ENCODE measurements at places on chromosomes 3 and 15.

GRCh38 chr15:79981831-79982455, 10.9 kb upstream of the BCL2A1 start:
- no peak for DNase-seq

GRCh38 chr3:123157598-123158287, 44.0 kb upstream of the SEC22A start:
- no peak for DNase-seq

- DNase-seq: no peak
Measured at GRCh38 chr3:11818033-11818432, 28.7 kb downstream of the TAMM41 start.

GRCh38 chr3:171981271-171981605, 58.1 kb upstream of the FNDC3B start:
- no peak for DNase-seq

GRCh38 chr3:69890691-69891090, 108.8 kb upstream of the SAMMSON start:
- DNase-seq: no peak

- DNase-seq: no peak
Measured at GRCh38 chr15:39591141-39591895, 10.4 kb downstream of the THBS1 start.

GRCh38 chr15:36221992-36222391, 357.4 kb upstream of the CDIN1 start:
- no peak for DNase-seq

- no peak for DNase-seq
Measured at GRCh38 chr3:53921296-53921695, 29.6 kb upstream of the SELENOK start.

All from stimulated activated CD4-positive, alpha-beta T cell treated with anti-CD3 and anti-CD28 coated beads, Interleukin-12 subunit alpha, Interleukin-12 subunit beta, amount 100 ng/mL, for 4 hours (primary cell).